Central memory CD8-positive, alpha-beta T cell (primary cell): ENCODE measurements at places on chromosomes 11 and 22.

GRCh38 chr11:41458154-41458553 lies 1.3 kb downstream of the LRRC4C start:
- DNase-seq: no peak

DNA sequence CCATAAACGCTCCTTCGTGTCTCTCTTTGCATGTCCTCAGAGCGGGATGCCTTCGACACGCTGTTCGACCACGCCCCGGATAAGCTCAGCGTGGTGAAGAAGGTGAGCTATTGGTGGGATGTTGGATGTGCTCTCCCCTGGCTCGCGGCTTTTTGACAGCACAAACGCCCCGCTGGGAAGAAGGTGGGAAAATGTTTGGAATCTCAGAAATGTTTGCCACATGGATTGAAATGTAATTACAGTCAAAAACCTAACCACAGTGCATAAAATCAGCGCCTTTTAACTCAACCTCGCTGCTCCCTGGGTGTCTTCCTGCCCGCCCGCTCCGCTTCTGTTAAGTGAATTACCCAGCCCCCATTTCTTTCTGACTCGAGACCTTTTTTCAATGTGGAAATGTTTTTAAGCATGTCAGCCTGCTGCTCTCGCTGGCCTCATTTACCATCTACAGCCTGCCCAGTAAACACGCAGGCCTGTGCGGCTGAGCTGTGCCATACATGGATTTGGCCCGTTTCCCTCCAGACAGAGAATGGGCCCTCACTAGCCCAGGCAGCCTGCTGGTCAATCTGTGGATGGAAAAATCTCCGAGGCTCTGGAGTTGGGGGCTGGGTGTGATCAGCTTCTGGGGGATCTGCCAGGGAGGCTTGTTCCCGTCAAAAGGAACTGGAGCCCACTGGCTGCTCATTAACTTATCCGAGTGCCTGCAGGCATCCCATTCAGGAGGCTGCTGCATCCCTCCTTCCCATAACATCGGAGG lies 32.7 kb upstream of the PARVG start:
- no peak for DNase-seq

GRCh38 chr22:38756711-38757463 lies 1.1 kb upstream of the SUN2 start:
- DNase-seq: no peak

- no peak for DNase-seq
Observed at GRCh38 chr11:10067629-10068300, 226.3 kb downstream of the SBF2 start.

- DNase-seq: no peak
Observed at GRCh38 chr11:25958045-25958444, 373.9 kb upstream of the ANO3 start.

GRCh38 chr22:22035203-22035602 lies 52.6 kb upstream of the TOP3B start:
- no peak for DNase-seq

GRCh38 chr11:8871962-8872361 lies 39.0 kb upstream of the AKIP1 start:
- DNase-seq: no peak

DNA sequence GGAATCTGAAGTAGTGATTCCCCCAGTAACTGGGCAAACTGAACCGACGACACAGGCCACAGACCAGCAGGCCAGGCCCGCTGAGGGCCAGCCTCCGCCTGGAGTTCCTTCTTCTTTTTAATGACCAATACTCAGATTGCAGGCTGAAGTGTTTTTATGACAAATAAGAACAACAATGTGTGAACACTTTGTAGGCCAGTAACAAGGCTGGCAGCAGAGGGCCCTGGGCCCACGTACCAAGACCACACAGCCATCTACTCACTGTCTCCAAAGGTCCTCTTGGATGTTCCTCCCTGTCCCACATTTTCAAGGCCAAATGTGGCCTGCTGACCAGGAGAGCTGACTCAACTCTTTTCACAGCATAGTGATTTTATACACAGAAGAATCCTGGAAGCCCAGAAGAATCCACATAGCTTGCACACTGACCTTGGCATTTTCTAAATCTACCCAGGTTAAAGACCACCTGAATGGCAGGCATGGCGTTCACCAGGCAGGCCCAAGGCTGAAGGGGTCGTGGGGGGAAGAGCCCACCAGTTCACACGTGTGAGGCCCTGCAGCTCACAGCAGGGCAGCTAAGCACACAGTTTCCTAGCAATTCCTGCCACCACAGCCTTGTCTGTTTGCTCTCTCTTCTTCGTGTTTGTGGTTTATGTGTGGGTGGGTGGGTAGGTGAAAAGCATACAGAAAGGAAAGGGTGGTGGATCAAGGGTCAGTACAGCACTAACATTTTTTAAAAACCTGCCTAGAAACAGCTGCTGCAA lies 13.3 kb downstream of the SMCO4 start:
- no peak for DNase-seq

GRCh38 chr22:29259253-29259899 lies 8.4 kb downstream of the RHBDD3 start:
- no peak for DNase-seq

GRCh38 chr11:9397746-9398680 lies 13.6 kb downstream of the IPO7 start:
- no peak for DNase-seq

GRCh38 chr11:34840736-34841386 lies 75.3 kb downstream of the APIP start:
- DNase-seq: no peak

DNA sequence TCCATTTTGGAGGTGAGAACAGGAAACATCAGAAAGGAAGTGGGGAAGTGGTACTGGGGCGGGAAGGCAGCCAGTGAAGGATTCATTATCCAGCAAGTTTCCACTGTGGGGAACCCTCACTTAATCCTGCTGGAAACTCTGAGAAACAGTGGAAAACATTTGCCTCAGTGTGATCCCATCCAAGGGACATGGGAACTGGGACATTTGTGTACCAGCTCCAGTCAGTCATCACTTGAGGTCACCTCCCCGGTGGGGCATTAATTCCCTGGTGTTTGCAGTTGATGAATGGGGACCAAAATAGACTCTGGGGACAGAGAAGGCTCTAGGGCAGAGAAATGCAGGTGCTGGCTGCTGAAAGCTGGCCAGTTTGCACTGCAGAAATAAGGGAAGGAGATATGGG lies 599.9 kb downstream of the BUD13 start:
- DNase-seq: no peak

DNA sequence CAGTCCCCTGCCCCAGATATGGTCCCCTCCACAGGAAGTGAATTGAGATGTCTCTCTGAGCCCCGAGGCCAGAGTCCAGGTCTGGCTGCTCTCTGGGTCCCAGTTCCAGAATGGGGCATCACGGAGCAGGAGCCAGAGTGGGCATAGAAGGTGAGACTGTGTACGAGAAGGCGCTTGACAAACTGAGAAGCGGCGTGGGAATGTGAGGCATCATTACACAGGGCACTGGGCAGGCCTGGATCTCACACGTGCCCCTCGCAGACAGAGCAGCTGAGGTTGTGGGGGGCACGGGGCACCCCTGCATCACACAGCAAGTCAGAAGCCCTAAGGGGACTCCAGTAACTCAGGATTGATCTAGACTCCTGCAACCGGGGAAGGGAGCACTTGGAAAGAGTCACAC lies 9.2 kb downstream of the STARD10 start:
- DNase-seq: no peak

- DNase-seq: peak; percentile 11
Observed at GRCh38 chr11:2511421-2512369, 66.9 kb downstream of the KCNQ1 start.

DNA sequence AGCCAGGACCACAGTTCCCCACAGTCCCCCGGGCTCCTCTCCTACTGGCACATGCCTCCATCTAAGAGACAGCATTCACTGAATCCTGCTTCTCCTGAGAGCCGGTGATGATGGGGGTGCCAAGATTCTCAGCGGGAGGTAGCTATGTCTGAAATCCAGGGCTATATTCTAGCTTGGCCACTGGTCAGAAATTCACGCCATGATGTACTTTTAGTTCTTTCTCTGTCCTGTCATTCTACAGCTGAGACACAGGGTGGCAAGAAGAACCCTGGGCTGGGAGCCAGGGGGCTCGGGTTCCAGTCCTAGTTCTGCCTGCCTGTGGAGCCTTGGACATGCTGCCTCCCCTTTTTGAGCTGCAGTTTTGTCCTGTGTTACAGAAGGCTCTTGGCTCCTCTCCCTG lies 59.2 kb upstream of the PHOX2A start:
- no peak for DNase-seq

DNA sequence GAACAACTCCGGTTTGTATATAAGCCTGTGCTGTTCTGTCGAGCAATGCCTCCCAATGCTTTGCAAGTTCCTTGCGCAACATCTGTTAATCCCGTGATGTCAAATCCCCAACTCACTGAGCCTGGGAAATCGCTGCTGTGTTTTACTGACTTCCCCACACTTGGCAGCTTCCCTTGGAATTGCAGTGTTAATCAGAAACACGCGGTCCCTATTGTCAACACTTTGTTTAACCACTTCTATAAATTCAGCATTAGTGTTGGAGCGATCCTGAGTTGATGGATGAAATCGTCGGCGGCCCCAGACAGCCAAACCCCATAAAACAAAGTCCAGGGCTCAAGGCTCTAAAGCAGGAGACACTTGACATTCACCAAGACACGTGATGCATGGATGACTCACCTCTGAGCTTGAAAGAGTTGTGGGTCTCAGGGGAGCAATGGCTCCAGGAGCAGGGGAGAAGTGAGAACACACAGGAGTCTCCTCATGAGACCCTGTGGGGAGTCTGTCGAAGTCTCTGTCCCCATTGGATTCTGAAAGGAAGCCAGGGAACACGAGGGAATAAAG lies 555.3 kb downstream of the MIAT start:
- DNase-seq: no peak

DNA sequence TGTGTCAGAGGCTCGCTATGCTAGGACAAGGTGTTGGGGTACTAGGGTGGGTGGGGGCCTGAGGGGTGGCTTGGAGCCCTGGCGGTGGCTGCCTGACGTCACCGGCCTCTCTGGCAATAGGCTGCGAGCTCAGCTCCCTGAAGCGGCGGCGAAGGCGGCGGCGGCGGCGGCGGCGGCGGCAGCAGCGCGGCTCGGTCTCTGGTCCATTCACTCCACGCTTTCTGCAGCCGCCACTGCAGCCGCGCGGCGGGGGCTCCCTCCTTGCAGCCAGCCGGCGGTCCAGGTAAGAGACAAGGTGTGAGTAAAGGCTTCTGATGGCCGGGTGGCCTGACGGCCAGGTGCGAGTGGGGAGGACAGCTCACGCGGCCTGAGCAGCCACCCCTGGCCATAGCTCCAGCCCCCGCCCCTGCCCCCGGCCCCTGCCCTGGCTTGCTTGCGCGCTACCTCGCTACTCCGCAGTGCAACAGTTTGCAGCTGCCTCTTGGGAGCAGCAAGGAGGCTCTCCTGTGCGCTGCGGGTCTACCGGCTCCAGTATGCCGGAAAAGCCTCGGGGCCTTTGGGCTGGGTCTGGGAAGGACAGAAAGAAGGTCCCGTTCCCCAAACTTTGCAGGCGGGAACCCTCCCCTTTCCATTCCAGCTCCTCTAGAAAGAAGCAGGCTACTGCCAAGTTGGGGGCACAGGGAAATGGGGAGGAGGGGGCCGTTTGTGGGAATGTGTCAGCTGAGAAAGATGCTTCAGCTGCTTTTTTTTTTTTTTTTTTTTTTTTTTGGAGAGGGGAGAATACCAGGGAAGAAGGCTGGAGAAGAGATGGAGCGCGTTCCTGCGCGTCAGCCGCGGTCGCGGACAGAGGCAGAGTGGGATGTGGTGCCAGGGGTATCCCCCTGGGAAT lies at the start of gene C11orf87:
Gene C11orf87, plus strand, starts transcription at position 210 of the 889 bp plus-strand sequence. CDS start 1,444 bp downstream, outside the sequence.
- DNase-seq: no peak

GRCh38 chr11:131474947-131475346 lies 104.5 kb downstream of the NTM start:
- DNase-seq: no peak

DNA sequence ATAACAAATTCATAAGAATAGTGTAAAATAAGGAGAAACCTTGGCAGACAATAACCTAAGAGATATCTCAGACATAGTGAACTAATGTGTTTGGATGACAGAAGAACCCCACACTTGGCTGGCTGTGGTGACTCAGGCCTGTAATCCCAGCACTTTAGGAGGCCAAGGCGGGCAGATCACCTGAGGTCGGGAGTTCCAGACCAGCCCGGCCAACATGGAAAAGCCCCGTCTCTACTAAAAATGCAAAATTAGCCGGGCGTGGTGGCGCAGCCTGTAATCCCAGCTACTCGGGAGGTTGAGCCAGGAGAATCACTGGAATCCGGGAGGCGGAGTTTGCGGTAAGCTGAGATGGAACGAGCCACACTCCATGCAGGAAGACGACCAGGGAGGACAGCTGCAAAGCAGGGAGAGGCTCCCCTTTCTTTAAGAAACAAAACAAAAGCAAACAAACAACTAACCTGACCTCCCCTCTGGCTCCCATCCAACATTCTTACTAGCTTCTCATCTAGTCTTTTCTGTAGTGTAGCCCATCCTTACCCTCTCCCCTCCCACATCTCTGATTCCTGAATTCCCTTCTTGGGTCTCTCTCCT lies 84.2 kb downstream of the ZNF280B start:
- DNase-seq: no peak

- no peak for DNase-seq
Observed at GRCh38 chr11:71949034-71949433, 20.2 kb downstream of the RNF121 start.

GRCh38 chr11:11577932-11578911 lies 43.6 kb downstream of the GALNT18 start:
- no peak for DNase-seq

GRCh38 chr11:115219376-115219775 lies 284.8 kb downstream of the CADM1 start:
- no peak for DNase-seq

DNA sequence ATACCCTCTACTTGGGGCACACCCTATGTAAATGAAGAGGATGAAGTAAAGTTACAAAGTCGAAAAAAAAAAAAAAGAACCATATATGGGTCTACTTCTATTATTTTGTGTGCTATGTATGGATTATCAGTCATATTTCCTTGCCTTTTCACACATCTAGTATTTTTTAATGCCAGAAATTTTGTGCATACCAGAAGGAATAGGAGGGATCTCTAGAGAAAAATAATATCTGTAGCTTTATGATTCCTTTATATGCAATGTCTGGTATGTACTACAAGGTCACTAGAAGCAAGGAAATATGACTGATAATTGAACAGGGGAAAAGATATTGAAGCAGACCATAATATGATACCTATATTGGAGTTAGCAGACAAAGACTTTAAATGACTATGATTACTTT lies 713.4 kb downstream of the OPCML start:
- DNase-seq: no peak

GRCh38 chr11:9363954-9364912 lies 20.2 kb upstream of the IPO7 start:
- peak; percentile 49 for DNase-seq

DNA sequence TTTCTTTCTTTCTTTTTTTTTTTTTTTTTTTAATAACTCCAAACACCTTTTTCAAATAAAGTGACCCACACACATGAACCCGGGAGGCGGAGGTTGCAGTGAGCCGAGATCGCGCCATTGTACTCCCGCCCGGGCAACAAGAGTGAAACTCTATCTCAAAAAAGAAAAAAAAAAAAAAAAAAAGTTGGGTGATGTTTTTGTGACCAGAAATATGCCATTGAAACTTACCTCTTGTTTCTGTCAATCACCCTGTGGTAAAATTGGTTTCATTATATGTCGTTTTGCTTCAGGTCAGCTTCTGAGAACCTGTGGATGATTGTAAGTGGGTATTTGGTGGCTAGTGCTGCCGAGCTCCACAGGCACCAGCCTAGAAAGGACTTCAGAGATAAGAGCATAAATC lies 238.8 kb downstream of the TBC1D22A start:
- no peak for DNase-seq

GRCh38 chr22:39382410-39382809 lies 17.2 kb upstream of the TAB1 start:
- DNase-seq: no peak
